PC-3 (cell line): ENCODE measurements at places on chromosomes 1 and 21. TPM values are rescaled to one million over a fixed set of nuclear protein-coding genes. Genes with fewer than 3 reads are reported as not detected.
A peak's percentile ranks its signal among the peaks of the same experiment; 100 is the strongest.

SPATA46 gene
- total RNA-seq: not detected in 2 replicates

GBP4 gene
- 0.07 and 0.86 TPM in 2 replicates for total RNA-seq

DNA sequence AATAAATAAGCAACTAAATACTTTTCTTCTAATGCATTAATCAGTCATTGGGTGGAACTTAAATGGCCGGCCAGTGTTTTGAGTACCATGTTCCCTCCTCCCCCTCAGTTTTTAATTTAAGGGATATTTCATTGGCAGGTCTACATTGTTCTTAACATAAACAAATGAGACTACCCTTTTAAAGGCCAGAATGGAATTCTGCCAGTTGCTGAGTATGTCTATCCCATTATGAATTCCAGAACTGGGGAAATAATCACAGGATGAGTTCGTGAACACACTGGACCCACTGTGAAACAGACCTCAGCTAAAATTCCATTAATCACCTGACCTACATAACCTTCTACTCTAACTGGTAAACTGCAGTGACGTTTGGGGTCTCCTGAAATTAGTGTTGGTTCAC is 305.5 kb upstream of the PKN2 start:
- DNase-seq: no peak

DNA sequence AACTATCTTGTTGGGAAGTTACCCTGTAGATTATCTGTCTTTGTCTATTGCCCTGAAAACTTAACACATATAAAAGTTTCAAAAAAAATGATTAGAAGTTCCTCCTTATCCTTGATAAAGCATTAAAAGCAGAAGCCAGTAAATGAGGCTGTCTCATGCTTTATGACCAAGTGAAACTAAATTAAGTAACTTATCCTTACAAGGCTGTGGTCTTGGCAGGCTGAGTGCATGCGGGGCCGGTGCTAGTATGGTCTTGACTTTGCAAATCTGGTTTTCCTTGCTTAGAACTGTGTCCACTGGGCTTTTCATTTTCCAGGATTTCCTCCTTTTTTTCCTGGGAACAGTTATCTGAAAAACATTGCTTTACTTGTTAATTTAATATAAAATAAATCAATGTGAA is 43.1 kb downstream of the PCNX2 start:
- no peak for DNase-seq

DNA sequence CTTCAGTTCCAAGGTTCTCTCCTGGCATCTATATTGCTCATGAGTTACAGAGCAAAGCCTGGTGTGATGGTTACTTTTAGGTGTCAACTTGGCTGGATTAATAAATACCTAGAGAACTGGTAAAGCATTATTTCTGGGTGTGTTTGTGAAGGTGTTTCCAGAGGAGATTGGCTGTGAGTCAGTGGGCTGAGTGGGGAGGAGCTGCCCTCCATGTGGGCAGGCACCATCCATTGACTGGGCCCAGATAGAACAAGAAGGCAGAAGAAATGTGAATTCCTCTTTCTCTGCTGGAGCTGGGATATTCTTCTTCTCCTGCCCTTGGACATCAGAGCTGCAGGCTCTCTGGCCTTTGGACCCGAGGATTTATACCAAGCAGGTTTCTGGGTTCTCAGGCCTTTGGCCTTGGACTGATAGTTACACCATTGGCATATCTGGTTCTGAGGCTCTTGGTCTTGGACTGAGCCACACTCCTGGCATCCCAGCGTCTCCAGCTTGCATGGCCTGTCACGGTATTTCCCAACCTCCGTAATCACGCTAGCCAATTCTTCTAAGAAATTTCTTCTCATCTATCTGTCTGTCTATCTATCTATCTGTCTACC is 44.5 kb downstream of the B3GALT5 start:
- DNase-seq: no peak

DNA sequence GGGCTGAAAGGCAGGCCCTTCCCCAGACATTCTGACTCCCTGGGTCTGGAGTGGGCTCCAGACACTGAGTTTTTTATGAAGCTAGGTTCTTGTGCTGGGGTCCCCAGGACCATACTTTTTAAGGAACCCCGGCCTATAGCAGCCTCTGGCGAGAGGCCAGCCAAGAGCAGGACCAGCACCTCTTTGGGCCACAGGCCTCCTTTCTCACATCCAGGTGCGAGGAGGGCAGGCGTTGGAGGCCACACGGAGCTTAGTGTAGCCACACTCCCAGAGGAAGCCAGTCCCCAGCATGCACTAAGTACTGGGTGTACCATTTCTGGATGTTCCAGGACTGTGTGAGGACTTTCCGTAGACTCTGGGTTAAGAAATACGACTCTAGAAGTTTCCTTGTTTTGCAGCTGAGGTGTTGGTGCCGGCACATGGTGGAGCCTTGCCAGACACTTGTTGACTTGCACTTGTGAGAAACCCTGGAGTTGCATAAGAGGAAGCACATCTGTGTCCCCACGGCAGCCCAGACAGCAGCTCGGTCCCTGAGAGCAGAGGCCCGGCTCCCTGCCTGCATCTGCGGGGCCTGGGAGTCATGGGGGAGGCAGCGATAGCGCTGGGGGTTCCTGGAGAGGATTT is 122.2 kb upstream of the VAMP3 start:
- no peak for DNase-seq

DNA sequence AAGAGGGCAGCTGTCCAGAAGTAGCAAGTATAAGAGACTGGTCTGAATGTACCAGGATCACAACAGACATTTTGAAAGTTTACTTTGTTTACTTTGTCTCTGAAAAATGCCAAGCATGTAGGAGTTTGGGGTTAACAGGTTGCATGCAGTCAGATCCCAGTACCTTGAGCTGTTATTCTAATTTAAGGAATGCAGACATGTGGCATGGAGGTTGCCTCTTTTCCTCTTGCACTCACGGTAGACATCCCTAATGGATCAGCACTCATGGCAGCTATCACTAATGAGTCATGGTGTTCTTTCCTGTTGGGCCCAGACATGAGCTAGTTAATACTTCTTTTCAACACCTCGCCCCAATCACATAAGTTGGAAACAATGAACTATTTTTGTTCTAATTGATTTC is 67.3 kb downstream of the GADD45A start:
- no peak for DNase-seq

GRCh38 chr1:184974056-184974836 is at the start of gene NIBAN1:
Gene NIBAN1, minus strand, starts transcription at chr1:184974508. Its CDS starts 152 bp downstream, at chr1:184974356.
- DNase-seq: peak; percentile 55

DNA sequence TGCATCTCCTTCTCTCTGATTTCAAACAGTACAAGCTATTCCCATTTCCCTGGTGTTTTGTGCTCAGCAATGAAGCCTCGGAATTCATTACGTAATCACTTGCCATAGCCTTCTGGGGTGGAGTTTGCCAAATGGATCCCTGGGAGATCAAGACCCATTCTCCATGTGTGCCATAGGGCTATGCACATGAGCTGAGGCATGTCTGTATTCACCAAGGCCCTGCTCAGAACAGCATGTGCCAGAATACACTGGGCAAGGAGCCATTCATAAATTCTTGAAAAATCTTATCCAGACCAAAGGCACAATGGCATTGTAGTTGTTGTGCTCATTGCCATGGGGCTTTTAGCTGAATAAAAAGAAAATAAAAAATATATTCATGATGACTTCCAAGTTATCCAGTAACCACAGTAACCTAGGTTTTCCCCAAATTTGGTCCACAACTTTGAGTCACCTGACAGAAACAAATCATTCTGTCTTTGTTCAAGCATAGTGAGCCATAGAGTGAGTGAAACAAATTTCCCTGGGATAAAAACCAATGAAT is 53.0 kb downstream of the CRB1 start:
- peak; percentile 87 for DNase-seq
